Upper lobe of left lung (tissue), 6 donors: ENCODE measurements at places on chromosomes 1 and 21. TPM values are rescaled to one million over a fixed set of nuclear protein-coding genes. Genes with fewer than 3 reads are reported as not detected.
A peak's percentile ranks its signal among the peaks of the same experiment; 100 is the strongest.

COL16A1 gene
- total RNA-seq = 23.7 TPM

GRCh38 chr1:204673909-204674649 lies 11.5 kb downstream of the LRRN2 start:
- DNase-seq = no peak

GRCh38 chr1:3683992-3684391 lies 31.7 kb downstream of the TP73 start:
- peak; percentile 88 for DNase-seq

DNA sequence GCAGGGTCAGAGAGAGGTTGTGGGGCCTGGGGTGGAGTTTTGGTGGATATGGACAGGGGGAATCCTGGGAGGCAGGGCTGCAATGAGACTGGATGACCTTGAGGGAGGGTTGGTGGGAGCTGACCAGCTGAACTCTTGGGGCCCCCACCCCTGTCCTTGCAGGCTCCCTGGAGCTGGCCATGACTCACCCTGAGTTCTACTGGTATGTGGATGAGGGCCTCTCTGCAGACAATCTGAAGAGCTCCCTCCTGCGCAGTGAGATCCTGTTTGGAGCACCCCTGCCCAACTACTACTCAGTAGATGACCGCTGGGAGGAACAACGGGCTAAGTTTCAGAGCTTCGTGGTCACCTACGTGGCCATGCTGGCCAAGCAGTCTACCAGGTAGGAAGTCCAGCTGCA lies 23.6 kb downstream of the DISP3 start:
- DNase-seq = no peak

DNA sequence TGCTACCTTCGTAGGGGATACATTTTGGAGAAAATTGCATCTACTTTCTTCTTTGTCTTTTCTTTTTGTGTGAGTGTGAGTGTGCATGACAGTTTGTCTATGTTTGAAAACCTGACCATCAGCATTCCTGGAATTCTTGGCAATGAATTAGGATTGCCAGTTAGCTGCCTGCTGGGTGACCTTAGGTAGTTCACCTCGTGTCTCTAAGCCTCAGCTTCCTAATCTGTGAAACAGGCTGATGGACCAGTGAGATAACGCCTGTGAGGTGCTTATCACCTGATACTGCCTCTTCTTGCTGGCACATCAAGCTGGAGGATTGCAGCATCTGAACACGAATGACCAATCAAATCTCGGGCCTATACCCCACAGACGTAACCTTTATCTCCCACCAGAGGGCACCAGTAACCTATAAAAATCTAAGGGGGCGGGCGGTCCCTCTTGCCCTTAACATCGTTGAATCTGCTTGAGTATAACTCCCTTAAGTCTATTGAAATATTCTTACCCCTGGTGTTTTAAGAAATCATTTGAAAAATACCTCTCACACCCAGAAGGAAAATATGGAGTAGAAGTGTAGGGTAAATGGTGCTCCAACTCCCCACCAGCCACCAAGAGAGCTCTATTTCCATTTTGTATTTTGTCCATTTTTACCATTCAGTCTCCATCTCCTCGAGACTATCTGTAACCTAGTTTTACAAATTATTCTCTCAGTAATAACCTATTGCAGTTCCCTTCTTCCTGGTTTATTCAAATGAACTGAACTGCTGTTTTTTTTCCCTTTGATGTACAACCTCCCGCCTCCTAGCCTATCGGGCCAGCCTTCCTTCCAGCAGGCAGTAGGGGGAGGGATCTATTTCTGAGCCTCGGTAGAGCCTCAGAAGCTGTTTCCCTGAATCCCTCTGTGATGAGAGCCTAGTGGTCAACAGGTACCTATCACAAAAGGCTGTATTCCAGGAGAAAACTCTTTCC lies 49.7 kb downstream of the MDM4 start:
- no peak for DNase-seq
